ENCODE measurements at places on chromosomes 5 and 9.

DNA sequence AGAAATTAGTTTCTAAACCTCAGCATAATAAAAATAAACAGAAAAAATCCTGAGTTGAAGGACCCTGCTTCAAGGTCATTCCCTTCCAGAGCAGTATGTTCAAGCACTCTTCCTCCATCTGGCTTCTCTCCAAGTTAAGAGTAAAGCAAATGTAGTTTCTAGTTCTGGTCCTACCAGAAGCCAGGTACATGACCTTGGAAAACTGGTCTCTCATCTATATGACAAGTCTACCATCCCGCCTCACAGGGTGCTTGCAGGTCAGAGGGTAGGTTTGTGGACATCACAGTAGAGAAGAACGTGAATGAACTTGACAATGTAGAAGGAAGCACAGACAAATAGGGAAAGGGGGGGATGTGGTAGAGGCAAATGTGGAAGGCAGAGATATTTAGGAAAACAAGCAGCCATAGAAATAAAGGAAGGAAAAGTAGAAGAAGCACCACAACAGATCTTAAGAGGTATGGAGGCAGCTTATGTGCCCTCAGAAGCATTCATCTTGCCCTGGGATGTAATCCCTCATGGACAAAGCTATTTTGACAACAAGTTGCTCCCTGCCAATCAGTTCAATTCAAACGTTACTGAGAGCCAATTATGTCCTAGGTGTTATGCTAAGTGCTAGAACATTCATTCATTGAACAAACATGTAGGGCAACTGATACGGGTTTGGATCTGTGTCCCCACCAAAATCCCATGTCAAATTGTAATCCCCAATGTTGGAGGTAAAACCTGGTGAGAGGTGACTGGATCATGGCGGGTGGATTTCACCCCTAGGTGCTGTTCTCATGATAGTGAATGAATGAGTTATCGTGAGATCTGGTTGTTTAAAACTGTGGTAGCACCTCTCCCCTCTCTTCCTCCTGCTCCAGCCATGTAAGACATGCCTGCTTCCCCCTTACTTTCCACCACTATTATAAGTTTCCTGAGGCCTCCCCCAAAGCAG lies 23.7 kb upstream of the CTNNAL1 start:
- DNase-seq, result no peak

- DNase-seq, result no peak
These were observed 8.1 kb downstream of the FAM193B start for GRCh38 chr5:177546258-177546741.

GRCh38 chr9:107489144-107489673 lies 360 bp downstream of the KLF4 start:
- no peak for DNase-seq

DNA sequence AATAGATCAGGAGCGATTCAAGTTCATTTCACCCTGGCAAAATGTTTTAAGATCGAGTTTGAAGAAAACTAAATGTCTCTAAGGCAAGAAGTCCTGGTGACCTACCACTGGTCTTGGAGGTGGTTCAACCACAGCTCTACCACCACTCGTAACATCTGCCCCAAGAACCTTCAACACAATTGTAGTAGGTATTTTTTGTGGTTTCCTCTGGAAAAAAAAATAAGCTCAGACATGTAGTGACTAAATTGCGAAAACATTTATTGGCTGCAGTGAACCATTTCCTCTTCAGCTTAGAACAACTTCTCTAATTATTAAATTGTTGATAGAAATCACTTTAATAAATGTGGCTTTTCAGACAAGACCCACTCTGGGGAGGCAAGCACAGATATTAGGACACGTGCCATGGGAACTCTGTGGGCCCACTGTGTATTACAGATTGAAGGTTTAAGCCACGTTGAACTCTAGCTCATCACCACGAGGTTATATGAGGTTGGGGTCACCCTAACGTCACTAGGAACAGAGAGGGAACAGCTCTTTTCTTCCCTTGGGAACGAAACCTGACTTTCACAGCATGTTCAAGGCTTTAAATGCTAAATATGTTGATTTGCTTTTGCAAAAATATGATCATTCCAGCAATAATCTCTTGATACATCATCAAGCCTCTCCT lies 142.9 kb downstream of the HSD17B3 start:
- no peak for DNase-seq

GRCh38 chr9:110152704-110153374 lies 55.1 kb downstream of the C9orf152 start:
- DNase-seq, result peak; percentile 64

Data from CD4-positive, alpha-beta T cell treated with Interferon alpha-2 for 1 hour (primary cell).